Hepatocyte (in vitro differentiated cells): ENCODE measurements at places on chromosomes 12 and 14.

DNA sequence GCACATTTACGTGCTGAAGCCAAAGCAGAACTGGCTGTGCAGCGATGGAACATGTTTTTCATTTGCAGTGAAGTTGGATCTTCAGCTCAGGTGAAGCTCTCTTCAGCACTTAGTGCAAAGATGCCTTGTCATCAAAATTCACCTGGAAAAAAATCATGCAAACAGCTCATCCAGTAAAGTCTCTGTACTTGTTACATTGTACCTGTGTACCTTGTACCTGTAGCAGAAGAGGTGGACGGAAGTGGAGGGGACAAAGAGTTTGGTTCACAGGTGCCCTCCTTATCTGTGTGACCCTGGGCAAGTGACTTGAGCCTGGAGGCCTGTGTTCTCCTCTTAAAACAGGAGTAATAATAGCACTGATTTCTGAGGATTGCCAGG is 54.0 kb downstream of the ADGRD1 start:
- peak; percentile 35 for DNase-seq

DNA sequence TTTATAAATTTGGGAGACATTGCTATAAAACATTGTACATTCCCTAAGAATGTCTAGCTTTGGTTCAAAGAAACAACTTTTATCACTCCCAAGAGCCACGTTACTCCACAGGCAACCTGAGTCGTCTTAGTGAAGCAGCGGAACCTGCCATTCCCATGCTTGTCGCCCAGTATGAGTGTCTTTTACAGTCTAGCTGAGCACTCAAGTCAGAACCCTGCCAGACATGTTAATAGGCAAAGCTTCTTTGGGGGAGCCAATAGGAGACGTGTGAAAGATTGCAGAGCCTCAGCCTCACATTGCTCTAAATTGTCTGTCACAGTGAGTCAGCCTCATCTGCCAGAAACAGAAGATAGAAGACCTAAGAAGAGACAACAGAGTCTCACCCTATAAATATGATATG is 541.6 kb upstream of the FLRT2 start:
- no peak for DNase-seq

DNA sequence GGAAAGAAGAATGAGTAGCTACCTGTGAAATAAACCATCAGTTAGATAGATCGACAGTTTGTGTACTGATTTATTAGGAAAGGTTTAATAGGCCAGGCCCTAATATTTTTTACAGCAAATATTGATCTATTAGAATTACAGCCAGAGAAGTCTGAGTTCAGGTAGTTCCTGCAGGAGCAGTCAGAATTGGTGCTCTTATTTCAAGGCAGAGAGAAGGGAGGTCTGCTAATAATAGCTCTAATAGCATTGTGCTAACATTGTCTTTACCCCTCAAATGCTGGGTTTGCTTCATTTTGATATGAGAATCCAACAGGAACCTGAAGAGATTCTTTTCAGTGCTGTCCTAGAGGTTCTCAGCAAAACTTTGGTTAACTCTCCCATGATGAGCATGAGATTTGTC is 343.8 kb upstream of the NAV3 start:
- no peak for DNase-seq

DNA sequence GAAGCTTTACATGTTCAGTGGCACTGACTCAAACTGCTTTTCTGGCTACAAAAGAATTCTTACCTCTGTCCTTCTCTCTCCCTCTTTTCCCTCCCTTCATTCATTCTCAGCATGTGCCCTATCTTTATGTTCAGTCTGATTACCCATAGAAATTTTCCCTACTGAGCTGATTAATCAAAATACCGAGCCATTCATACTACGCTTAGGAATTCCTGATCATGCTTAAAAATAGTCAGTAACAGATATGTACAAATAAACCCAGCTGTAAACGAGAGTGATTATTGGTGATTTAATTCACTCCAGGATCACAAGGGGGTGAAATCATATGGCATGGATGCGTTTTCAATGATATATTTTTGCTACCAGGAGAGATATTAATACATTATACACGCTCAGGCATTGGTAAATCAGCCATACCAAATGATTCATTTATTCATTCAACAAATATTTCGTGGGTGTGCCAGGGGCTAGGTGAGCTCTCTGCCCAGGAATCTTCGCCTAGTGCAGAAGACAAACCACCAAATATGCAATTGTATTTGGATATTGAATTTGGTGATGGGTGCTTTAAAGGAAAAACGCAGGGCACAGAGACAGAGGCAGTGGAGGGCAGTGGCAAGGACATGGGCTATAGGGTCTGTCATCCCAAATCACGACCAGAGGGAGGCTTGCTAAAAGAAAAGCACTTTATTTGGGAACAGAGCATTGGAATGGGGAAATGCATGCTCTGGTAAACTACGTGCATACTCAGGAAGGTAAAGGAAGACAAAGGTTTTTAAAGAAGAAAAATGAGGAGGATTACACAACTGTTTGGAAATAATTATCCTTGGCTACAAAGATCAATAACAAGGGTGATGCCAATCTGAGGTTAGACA is 13.9 kb upstream of the VRK1 start:
- DNase-seq = no peak

GRCh38 chr12:108667349-108667748 is 33.7 kb upstream of the SELPLG start:
- DNase-seq = no peak

- no peak for DNase-seq
These were observed 769 bp upstream of the ZNF740 start for GRCh38 chr12:53179687-53180219.

- DNase-seq = no peak
These were observed 12.8 kb downstream of the SOCS2 start for GRCh38 chr12:93585247-93585646.

DNA sequence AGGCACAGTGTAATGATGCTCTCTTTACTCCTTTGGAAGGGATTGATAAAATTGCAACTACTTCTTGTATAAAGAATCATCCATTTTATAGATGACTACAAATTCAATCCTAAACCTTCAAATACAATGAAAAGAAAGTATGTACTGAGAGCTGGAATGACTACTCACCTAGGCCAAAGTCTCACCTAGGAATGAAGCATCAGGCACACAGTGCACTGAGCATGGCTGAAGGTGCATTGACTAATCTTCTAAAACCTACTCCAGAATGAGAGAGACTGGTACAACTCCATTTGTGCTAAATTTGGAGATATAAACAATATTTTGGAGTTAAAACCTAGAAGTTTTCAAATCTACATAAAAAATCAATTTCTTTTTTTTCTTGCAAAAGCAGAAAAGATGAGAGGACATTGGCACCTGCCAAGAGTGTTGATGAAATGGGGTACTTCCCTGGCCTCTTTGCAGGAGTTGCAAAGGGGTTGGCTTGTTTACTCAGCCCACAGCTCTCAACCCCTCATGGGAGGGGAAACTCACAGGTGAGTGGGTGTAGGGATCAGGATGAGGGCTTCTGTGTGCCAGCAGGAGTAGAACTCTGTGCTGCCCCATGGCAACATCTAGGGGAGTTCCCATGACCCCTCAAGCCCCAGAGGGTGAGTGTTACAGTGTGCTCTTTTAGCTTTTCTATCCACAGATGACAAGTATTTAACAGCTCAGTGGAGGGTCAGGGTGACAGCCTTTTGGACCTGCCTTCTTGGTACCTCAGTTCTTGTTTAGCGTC is 31.3 kb downstream of the CLECL1 start:
- DNase-seq = no peak

DNA sequence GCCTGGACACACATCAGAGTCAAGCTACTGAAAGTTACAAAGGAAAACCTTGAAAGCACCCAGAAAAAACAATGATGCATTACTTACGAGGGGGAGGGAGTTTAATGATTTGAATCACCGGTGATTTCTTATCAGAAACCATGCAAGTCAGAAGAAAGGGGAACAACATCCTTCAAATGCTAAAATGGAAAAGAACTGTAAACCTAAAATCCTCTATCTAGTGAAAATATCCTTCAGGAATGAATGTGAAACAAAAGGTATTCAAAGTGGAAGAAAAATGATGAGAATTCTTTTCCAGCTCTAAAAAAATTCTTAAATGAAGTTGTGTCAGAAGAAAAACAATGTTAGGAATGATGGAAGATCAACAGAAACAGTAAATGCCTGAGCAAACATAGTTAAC is 16.8 kb downstream of the SCAF11 start:
- no peak for DNase-seq

- no peak for DNase-seq
These were observed 151.1 kb upstream of the HMGA2 start for GRCh38 chr12:65673156-65673690.

- no peak for DNase-seq
These were observed 979 bp downstream of the DDX54 start for GRCh38 chr12:113184098-113184899.

DNA sequence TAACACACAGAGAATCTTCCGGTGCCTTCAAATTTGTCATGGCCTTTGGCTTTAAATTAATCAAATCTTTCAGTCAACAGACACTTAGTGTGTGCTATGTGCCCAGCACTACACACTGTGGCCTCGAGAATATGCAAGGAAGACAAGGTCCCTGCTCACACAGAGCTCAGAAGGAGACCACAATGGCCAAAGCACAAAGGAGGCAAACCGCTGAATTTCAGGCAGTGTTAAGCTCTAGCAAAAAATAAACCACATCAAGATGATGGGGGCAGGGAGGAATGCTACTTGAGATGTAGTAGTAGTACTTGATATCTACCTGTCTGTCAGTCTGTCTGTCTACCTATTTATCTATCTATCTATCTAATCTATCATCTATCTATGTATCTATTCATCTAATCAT is 227.9 kb downstream of the TMEM132D start:
- DNase-seq = no peak

GRCh38 chr12:18483698-18484325 is 222.5 kb downstream of the PIK3C2G start:
- DNase-seq = no peak

DNA sequence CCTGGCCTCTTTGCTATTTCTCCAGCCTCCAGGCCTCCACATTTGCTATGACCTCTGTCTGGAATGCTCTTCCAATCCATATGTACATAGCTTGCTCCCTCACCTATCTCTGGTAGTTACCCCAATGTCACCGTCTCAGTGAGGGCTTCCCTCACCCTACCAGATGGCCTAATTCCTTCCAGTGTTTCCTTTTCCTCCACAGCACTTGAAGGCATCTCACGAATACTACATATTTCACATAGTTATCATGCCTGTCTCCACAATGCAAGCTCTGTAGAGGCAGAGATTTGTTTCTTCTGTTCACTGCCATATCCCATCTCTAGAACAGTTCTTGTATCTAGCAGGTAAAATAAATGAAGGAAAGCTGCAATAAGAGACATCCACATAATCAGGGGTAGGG is 21.3 kb upstream of the HSP90B1 start:
- no peak for DNase-seq

- DNase-seq = peak; percentile 2
These were observed 19.7 kb downstream of the AGAP2 start for GRCh38 chr12:57718641-57719528.

GRCh38 chr12:71567537-71567936 is 96.1 kb downstream of the ZFC3H1 start:
- DNase-seq = peak; percentile 19

DNA sequence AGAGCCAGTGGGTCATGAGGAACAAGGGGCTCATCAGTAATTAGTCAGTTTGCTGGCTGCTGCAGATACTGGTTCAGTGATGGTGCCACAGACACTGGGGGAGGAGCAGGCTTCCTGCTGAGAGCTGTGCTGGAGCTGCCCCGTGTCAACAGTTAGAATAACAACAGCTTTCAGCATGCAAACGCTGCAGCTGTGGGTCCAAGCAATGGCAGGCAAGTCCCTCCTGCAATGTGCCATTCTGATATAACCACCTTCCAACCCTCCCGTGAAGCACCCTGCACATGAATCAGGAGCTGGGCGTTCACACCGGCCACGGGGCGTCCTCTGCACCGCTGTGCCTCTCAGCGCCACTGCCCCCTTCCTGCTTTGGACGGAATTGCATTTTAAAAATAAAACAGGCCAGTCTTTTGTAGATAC is 258.4 kb upstream of the SFSWAP start:
- DNase-seq = peak; percentile 63

DNA sequence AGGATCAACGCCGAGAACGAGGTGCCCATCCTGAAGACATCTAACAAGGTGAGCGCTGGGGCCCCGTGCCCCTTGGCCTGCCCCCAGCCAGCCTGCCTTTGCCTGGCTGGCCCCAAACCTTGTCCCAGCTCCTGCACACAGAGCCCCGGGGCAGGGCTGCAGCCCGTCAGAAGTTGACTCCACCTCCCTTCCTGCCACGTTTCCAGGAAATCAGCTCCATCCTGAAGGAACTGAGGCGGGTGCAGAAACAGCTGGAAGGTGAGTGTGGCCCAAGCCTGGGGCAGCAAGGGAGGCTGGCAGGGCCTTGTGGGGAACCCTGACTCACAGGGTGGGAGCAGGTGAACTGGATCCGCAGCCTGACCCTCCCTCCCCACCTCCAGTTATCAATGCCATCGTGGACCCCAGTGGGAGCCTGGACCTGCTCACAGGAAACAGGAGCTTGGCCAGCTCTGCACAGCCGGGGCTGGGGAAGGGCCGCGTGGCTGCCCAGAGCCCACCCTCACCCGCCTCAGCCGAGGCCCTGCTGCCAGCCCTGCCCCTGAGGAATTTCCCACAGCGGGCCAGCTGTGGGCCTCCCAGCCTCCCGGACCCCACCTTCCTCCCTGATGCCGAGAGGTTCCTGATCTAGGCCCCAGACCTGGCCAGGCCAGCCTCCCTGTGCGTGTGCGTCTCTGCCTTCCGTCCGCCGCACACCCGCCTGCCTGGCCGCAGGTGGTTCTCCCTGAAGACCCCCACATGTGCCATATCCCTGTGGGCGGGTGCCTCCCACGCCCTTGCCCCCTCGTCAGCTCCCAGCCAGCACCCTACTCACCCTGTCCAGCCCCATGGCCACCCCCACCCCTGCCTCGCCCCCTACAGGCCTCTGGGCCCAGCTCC is 29.5 kb downstream of the CEP170B start:
- peak; percentile 4 for DNase-seq

GRCh38 chr14:65664436-65664835 is 251.9 kb downstream of the FUT8 start:
- DNase-seq = no peak

- DNase-seq = no peak
These were observed 30.3 kb downstream of the ZNF605 start for GRCh38 chr12:132925597-132926414.

- DNase-seq = no peak
These were observed 118.9 kb downstream of the SLC25A47 start for GRCh38 chr14:100442036-100442435.

- DNase-seq = no peak
These were observed 76.1 kb upstream of the SAV1 start for GRCh38 chr14:50744231-50744630.

DNA sequence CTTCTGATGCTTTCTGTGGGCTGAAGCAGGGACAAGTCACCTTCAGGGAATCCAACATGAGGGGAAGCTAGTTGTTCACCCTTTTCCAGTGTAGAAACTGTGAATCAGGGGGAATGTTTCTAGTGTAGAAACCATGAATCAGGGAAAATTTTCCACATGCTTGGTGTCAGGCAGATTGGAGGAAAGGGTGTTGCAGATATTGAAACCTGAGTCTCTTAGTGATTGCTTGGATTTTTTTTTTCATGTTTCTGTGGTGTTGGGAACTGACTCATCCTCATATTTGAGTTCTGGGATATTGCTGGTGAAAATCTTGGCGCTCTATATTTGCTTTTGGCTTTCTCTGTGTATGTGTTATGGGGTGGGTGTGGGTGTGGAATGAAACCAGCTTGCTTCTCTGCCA is 144.5 kb upstream of the FBXO33 start:
- no peak for DNase-seq
